ENCODE measurements at places on chromosomes 11 and 22.

- no peak for DNase-seq
Observed at GRCh38 chr11:128707681-128708080, 13.8 kb downstream of the FLI1 start.

GRCh38 chr11:74025467-74026166, 16.7 kb upstream of the UCP3 start:
- DNase-seq: no peak

DNA sequence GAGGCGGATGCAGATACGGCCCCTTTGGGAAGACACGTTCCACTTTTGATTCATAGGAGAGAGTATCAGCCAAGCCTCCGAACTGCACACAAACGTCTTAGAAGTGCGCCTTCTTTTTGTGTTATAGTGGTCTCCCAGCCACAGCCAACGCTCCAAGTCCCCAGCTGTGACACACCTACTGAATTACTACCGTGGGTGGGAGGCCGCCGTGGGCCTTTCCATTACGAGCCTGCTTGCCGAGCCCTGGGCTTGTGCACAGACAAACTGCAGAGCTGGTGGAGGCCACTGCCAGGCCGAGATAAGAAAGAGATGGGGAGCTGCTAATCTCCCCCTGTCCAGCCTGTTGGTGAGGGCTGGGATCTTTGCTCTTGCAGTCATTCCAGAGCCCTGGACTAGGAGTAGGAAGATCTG, 761 bp downstream of the HMBS start:
- DNase-seq: no peak

DNA sequence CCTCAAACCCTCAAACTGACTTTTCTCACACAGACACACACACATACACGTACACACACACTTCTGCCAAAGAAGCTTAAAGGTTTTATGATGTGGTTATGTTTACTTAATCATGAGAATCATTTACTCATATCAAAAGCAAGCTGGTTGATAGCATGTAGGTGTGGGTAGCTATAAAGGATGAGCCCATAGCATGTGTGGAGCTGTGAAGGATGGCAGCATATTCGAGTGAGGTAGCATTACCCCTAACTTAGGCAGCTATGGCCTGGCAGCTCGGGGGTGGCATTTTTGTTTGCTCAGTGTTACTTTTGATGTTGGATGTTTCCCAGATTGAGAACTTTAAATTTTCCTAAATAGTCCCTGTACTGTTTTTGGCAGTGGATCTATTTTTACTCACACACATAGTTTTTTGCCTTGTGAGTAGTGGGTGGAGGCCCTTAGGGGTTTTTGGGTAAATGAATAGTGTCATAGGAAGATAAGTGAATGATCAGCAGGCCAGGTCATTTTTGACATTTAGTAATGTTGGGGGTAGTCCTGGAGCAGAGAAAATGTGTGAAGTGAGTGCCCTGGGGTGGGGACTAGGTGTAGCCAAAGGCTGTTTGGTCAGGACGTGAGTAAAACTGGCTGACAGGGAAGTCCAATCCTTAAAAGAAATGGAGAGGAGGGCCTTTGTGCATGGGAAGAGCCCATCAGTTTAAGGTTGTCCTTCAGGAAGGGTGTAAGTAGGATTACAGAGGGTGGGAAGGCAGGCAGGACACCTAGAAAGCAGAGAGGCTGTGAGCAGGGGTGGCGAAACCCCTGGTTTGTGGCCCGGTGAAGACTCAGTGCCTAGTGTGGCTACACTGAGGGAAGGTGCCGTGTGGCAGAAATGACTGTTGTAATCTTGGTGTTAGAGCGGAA, 7.1 kb downstream of the YWHAH start:
- no peak for DNase-seq

DNA sequence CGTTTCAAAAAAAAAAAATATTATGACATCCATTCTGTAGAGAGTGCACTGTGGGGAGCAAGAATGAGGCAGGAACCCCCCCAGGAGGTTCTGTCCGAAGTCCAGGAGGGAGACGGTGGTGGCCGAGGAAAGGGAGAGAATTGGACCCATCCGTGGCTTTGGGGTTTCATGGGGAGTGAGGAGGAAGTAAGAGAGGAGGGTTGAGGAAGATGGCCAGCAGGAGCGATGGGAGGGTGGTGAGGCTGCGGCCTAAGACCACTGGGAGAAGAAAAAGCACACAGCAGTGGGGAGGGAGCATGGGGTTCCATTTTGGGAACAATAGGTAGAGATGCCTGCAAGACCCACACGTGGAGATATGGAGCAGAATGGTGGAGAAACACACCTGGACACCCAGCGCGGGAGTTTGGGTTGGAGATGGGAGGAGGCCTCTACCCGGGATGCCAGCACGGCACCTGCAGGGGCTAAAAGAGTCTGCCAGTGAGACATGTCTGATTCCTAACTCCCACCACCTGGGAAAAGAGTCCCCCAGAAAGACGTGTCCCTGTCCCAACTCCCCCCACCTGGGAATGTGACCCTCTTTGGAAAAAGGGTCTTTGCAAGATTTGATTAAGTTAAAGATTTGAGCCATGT, 72.5 kb upstream of the SHANK2 start:
- DNase-seq: no peak

DNA sequence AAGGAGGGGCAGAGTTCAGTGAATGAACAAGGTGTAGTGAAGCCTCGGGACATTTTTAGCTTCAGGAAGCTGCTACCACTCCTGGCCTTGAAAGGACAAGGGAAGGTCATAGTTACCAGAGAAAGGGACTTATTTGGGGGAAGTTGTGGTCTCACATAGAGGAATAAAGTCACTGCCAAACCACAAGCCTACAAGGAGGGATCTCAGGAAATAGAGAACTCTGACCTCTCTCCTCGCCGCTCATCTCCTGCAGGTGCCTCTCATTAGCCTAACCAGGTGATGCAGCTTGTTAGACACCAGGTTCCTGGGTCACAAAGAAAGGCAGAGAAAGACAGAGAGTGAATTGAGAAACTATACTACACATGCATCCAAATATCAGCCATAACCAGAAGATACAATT, 14.3 kb upstream of the TOLLIP start:
- DNase-seq: no peak

DNA sequence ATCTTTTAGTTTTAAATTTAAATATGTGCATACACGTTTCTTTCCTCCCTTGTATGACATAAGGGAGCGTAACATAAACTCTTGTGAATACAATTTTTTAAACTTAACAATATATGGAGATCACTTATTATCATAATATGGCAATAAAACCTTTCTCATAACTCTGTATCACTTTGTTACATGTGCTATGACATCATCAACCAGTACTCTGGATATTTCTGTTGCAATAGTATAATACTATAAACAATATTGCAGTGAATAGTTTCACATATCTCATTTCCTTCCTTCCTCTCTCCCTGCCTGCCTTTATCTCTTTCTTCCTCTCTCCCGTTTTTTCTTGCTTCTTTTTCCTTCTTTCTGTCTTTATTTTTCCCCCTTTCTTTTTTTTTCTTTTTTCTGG, 1278.0 kb upstream of the CNTN5 start:
- no peak for DNase-seq

GRCh38 chr22:47069270-47069669, 306.8 kb downstream of the TBC1D22A start:
- no peak for DNase-seq
